ENCODE measurements at places on chromosomes 3 and 15.

DNA sequence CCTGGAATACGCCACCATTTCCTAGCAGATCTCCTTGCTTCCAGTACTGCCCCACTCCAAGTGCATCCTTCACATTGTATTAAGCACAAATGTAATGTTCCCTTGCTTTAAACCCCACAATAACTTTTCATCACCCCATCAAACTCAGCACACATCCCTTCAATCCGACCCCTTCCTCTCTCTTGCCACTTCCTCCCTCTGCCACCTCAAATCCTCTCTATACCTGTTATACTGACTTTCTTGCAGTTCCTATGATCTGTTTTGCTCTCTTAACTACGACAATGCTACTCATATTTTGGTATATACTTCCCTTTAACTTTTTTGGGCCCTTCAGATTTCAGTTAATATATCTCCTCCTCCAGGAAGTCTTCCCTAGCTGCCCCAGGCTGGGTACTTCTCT lies 14.1 kb downstream of the PARL start:
- DNase-seq, result no peak

DNA sequence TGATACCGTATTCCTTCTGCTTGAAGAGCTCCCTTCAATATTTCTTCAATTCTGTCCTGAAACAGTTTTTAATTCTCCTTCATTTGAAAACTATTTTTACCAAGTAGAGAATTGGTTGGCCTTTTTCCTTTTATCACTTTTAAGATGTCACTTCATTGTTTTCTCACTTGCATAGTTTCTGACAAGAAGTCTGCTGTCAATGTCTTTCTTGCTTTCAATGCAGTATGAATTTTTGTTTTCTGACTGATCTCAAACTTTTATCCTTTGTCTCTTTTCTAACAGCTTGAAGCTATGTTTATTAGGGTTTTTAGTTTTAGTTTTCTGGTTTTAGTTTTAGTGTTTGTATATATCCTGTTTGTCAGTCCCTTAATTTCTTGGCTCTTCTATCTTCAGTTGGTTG lies 364.8 kb upstream of the TPRG1 start:
- DNase-seq, result no peak

DNA sequence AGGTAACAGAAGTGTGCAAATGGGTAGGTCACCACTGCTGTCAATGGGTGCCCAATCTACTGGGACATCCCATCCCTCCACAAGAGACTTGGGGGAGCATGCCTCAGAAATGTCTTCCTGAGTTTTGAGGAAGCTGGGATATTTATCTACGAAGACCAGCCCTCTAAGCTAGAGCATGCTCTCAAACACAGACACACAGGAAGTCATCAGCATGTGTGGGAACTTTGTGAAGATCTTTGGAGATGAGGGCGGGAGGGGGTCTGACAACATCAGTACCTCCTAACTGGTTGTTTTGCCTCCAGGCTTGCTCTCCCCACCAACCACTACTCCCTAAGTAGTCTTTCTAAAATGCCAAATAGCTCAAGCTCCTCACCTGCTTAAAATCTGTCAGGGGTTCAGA lies 3.5 kb upstream of the MEF2A start:
- no peak for DNase-seq

GRCh38 chr3:18334837-18335601 lies 90.1 kb downstream of the SATB1 start:
- DNase-seq, result no peak

GRCh38 chr3:158105119-158105709 lies 1.0 kb downstream of the SHOX2 start:
- DNase-seq, result peak; percentile 44

GRCh38 chr15:63347074-63347857 lies 34.4 kb downstream of the CA12 start:
- DNase-seq, result no peak

DNA sequence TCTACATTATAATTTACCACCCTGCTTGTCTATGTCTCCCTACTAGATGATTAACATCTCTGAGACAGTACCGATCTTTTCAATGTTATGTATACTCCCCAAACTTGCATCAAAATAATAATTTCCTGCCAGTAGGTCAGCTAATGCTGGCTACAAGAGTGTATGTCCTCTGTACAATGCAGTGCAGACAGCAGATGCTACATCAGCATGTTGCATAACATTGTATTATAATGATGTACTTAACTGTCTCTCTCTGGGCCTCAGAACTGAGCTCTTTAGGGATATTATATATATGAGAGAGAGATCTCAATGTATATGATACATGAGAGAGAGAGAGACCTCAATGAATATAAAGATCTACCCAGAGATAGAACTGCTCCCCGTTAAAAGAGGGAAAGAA lies 456.6 kb downstream of the SHQ1 start:
- DNase-seq, result no peak

GRCh38 chr15:28913171-28913765 lies 27.5 kb downstream of the APBA2 start:
- DNase-seq, result no peak

DNA sequence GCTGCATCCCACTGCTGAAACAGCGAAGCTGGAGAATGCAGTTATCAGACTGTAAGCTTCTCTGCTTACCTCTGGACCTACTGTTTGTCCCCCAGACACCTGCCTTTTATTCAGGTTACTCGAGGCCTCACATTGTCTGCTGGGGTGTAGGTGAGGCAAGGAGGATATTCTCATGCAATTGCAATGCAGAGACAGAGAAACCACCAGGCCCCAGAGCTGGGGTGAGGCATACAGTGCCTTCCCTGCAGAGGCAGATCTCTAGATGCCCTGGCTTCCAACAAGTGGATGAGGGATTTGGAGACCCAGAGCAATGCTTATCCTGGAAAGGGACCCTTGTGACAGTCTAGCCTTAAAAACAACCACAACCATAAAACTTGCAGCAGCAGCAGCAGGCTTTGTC lies 263.4 kb upstream of the ST8SIA2 start:
- DNase-seq, result no peak

- no peak for DNase-seq
Observed at GRCh38 chr3:77707281-77707680, 667.4 kb downstream of the ROBO2 start.

DNA sequence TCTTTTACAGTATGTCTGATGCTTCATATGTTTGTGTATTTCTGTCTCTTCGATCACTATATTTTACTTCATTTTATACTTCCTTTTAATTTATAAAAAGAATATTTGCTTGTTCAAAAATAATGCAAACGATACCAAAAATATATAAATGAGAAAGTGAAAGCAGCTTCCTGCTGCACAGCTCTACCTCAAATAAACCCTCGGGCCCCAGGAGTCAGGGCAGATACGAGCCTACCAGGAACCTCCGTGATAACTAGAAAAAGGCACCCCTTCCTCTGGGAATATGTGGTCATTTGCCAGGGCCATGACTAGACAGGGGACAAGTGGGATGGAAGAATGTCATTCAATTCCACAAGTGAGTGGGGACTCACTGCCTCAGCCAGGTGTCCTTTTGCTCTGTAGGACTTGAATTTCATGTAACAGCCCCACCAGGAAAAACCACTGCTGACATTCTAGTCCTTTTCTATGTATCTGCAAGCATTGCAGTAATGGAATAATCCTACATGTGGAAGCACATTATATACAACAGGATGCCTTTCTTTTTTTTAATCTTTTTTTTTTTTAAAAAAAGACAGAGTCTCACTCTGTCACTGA lies 133.3 kb downstream of the SUCLG2 start:
- no peak for DNase-seq

DNA sequence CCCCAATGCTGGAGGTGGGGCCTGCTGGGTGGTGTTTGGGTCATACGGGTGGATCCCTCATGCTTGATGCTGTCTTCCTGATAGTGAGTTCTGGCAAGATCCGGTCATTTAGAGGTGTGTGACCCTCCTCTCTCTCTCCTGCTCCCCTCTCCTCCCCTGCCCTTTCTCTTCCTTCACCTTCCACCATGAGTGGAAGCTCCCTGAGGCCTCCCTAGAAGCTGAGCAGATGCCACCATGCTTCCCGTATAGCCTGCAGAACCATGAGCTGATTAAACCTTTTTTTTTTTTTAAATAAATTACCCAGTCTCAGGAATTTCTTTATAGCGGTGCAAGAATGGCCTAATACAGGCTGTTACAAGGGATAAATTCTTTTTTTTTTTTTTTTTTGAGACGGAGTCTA lies 36.3 kb upstream of the IQSEC1 start:
- DNase-seq, result no peak

GRCh38 chr3:87706176-87706575 lies 352.6 kb downstream of the CGGBP1 start:
- no peak for DNase-seq

DNA sequence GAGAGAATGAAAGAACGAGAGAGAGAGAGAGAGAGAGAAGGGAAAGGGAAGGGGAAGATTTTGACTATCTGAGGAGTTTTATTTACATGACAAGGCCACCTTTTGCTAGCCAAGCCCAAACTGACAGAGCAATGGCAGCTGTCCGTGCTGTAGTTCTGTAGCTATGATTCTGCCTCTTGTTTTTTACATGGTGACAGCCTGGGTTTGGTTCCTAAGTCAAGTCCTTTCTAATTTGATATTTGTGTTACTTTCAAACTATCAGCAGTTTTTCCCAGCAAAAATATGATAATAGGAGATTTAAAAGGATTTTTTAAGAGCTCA lies 26.3 kb upstream of the MFGE8 start:
- no peak for DNase-seq

GRCh38 chr3:189674249-189674913 lies 43.2 kb downstream of the TP63 start:
- DNase-seq, result no peak

DNA sequence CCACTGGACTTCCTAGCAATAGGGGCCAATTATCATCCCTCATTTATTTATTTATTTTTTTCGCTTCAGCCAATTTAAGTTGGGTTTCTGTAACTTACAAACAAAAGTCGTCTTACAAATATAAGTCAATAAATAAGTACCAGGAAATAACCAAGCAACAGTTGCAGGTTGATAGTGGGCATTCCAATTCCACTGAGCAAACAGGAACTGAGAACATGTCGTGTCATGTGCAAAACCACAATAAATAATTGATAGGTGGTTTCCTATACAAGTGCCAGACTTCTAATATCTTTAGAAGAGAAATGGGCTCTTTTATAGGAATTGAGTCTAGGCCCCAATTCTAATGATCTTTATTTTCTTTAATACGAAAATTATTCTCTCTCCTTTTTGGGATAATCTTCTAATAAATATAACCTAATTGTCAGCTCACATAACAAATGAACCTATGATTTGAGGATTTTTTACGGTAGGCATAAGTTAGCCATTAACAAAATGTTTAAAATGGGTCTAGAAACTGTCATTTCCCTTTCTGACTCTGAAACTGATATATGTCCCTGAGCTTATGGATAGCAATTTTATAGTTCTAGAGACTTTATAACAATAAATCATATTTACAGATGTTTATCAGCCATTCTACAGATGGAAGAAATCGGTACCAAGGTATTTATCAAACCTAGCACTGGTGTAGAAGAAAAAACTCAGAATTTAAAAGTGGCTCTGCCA lies 571.8 kb downstream of the FOXP1 start:
- no peak for DNase-seq

- DNase-seq, result no peak
Observed at GRCh38 chr15:63046917-63047760, 4.6 kb downstream of the TPM1 start.

DNA sequence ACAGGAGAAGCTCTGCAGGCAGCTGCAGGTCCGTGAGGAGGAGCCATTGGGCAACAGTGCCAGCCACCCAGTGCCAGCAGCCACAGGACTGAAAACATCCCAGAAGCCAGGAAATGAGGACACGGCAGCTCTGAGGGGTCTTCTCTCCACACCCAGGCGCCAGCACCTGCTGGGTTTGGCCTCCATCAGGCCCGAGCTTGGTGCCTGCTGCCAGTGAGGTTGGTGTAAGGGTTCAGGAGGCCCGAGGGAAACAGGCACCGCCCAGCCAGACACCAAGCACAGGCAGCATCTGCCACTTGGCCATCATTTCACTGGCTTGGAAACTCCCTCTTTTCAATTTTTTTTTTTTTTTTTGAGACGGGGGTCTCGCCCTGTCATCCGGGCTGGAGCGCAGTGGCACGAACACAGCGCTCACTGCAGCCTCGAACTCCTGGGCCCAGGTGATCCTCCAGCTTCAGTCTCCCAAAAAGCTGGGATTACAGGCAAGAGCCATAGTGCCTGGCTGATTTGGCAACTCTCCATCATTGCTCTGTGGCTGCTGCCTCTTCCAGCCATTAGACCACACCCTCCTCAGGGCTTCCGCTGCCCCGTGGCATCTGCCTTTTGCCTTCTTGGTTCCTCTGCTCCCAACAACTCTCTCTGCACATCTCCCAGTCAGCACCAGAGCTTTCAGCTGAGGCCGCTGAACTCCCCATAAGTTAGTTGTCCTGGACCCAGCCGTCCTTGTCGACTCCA lies 1.5 kb upstream of the ITIH3 start:
- DNase-seq, result no peak

GRCh38 chr15:28963711-28964081 lies 77.9 kb downstream of the APBA2 start:
- no peak for DNase-seq

GRCh38 chr3:14209581-14210289 lies 31.1 kb downstream of the LSM3 start:
- peak; percentile 46 for DNase-seq

- DNase-seq, result no peak
Observed at GRCh38 chr3:14377838-14378169, 24.6 kb upstream of the SLC6A6 start.

DNA sequence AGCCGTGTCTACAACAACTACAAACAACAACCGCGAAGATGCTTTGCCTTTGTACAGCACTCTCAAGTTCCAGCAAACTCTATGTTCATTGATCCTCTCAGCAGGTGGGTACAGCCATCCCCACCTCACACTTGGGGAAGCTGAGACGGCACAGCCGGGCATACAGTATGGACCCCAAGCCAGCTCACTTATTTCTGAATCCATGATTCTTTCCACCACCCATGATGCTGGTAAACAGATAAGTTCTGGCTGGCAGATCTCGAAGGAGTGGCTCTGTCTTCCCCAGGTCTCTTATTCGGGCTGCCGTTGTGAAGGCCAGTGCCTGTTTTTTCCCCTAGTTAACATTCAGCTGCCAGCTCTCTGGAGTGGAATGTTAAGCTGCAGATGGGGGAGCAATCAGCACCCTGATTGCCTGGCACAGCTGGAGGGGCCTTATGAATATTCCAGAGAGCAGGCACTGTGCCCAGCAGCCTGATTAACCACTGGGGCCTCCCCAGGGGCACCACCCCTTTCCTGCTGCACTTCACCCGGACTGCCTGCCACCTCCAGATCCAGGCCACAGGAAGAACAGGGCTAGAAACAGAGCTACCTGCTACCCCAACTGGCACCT lies 73.2 kb downstream of the CORO2B start:
- DNase-seq, result no peak

DNA sequence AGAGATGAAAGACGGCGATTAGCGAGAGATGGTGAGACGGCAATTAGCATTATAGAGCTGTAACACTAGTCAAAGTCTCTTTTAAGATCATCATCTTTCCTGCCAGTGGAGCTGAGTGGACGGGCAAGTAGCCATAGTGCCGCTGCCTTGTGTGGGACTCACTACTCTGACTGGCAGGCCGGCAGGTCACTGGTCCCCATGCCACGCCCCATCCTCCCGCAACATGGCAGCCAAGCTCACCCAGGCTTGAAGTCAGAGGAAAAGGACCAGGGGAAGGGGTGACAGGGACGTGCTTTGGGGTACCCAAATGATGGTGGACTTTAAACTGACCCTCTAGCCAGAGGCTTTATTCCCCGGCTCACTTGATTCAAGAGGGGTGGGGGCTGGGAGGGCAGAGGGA lies 44.6 kb upstream of the COL6A5 start:
- no peak for DNase-seq

Data from skin of body (tissue), 3 donors.